ENCODE measurements at places on chromosomes 2 and 18.

DNA sequence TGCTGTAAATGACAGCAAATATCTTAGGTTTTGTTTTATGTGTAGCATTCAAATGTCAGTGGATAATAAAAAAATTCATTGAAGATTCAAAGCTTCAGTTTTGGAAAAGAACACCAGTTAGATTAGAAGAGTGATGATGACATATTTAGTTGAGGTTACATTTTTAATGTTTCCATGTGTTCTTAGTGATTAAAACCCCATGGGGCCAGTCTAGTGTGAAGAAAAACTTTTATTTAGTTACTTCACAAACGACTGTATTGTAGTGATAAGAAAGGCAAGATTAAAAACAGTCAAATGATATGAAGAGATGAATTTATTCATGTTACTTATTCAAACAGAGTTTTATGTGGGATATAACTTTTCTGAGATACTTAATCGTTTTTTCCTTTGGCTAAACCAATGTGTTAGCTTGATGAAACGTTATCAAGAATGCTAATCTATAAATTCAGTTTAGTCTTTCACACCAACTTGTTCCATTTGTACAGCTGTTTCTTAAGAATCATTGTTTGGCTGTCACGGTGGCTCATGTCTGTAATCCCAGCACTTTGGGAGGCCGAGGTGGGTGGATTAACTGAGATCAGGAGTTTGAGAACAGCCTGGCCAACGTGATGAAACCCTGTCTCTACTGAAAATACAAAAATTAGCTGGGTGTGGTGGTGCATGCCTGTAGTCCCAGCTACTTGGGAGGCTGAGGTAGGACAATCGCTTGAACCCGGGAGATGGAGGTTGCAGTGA lies 11.6 kb downstream of the BMPR2 start:
- DNase-seq, result no peak

DNA sequence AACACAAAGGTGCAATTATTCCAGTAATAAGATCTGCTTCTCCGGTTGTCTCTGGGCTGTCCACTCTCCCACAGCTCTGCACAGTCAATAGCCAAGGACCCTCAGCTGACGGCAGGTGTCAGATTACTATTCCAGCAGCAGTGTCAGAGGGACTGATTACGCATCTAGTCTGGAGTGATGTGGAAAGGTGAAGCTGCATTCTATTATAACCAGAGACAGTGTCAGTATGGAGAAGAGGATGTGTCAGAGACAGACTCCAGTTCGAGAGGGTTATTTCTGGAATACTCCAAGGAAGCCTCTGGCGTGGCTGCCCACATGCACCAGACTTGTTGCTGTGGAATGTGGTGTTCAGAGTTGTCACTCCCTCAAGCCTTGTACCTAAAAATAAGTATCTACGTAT lies 163.6 kb upstream of the TMEM200C start:
- no peak for DNase-seq

GRCh38 chr2:19362094-19362754 lies 3.8 kb upstream of the OSR1 start:
- no peak for DNase-seq

DNA sequence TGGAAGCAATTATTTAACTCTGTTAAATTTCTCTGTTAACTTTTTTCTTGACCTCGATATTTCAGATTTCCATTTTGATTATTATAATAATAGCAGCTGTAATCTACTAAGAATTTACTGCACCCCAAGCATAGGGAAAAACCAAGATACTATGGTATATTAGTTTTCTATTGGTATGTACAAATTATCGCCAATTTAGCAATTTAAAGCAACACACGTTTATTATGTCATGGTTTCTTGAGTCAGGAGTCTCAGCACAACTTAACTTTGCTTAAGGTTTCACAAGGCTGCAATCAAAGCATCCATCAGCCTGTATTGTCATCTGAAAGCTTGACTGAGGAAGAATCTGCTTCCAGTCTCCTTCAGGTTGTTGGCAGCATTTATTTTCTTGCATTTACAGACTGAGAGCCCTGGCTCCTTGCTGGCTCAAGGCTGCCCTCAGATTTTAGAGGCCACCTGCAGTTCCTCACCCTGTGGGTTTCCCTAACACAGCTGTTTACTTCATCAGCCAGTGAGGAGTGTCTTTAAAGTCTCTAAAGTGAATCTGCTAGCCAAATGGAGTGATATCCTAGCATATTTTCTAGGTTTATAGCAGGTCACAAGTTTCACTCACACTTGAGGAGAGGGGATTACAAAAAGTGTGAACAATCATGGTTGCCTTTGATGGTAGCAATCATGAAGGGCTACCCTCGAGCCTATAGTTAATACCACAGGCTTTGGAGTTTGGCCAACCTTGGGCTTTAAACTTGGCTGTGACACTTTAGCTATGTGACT lies 4.4 kb upstream of the VPS54 start:
- DNase-seq, result no peak

- no peak for DNase-seq
These were observed 147.8 kb downstream of the KCNE4 start for GRCh38 chr2:223199531-223200515.

DNA sequence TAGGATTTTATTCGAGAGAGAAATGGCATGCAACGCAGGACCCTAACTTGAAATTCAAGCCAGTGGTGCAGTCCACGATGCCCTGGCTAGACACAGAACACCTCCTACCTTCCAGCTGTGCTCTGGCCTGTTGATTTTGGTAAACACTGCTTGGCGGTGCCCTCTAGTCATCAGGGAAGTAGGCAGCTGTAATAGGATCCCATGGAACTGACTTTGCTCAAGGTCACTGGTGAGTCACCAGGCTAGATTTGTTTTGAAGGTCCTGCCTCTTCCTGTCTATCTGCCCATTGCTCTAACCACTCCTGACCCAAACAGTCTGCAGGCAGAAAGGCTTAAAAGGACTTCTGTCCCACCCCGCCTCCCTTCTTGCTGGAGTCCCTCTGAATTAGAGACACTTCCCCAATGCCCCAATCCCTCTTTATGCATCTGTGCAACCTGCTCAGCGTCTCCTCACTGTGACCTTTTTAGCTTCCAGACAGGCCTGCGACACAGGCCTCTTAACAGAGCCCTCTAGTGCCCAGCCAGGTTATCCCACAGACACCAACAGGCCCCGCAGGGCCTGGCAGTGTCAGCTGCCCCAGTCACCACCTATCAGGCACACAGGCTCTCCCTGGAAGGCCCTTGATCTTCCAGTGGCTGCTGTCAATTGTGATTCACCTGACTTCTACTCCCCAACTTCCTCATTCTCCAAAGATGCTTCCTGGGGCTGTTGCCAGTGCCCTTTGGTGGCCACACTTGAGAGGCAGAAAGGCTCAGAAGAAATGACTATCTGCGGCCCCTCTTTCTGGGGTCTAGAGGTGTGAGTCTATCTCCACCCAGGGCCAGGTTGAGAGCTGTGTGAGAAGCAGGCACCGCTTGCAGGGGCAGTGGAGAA lies 5.2 kb downstream of the TMEM127 start:
- peak; percentile 83 for DNase-seq

DNA sequence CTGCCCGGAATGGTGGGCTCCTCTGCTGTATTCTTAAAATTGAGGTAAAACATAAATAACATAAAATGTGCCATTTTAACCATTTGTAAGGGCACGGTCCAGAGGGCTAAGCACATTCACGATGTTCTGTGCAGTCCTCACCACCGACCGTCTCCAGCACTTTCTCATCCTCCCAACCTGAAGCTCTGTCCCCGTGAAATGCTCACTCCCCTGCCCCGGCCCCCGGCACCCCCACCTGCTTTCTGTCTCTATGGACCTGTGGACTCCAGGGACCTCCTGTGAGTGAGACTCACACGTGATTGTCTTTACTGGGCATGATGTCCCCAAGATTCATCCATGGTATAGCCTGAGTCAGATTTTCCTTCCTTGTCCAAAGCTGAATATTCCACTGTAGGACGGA lies 38.7 kb upstream of the CTDP1 start:
- no peak for DNase-seq

GRCh38 chr2:199989822-199990221 lies 34.4 kb downstream of the MAIP1 start:
- DNase-seq, result no peak
